ENCODE measurements at places on chromosomes 7 and 10.
A peak's percentile ranks its signal among the peaks of the same experiment; 100 is the strongest.

- no peak for DNase-seq
- H3K4me1 ChIP-seq, result no peaks in the 10 kb centered on the region
- no peak overlapping the region for H3K27ac ChIP-seq
- no peaks in the 10 kb centered on the region for H3K36me3 ChIP-seq
- H3K4me3 ChIP-seq, result no peak overlapping the region
Observed at GRCh38 chr10:99766302-99766681, 16.1 kb upstream of the ABCC2 start.

- DNase-seq, result no peak
- H3K4me1 ChIP-seq, result no peaks in the 10 kb centered on the region
- no peak overlapping the region for H3K4me3 ChIP-seq
- no peak overlapping the region for H3K27ac ChIP-seq
Observed at GRCh38 chr7:31603046-31603445, 84.0 kb upstream of the PPP1R17 start.

- no peaks in the 10 kb centered on the region for H3K36me3 ChIP-seq
- no peak overlapping the region for H3K4me3 ChIP-seq
- H3K27ac ChIP-seq, result no peak overlapping the region
- DNase-seq, result no peak
- no peaks in the 10 kb centered on the region for H3K4me1 ChIP-seq
Observed at GRCh38 chr10:27446091-27446918, 57.8 kb upstream of the RAB18 start.

GRCh38 chr10:22243321-22243720 lies 25.5 kb upstream of the EBLN1 start:
- no peaks in the 10 kb centered on the region for H3K36me3 ChIP-seq
- no peaks in the 10 kb centered on the region for H3K27me3 ChIP-seq

DNA sequence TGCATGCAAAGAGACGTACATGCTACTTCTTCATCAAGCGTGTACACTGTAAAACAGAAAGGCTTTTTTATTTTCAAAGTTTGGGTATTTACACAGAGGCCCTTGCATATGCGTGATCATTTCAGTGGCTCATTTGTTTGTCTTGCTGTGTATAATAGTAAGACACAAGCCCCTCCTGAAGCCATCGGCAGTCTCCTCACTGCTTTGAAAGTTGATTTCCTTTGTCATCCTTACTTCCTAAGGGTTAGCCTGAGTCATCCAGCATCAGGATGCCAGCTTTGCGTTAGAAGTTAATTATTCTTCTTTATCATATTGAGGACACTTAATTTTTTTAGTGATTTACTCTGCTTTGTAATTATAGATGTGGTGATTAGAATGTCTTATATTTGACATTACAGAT lies 72.5 kb upstream of the CTBP2 start:
- H3K4me3 ChIP-seq, result no peak overlapping the region
- H3K27ac ChIP-seq, result no peak overlapping the region
- H3K27me3 ChIP-seq, result no peaks in the 10 kb centered on the region
- H3K4me1 ChIP-seq, result peaks cover 13% of the 10 kb centered on the region

DNA sequence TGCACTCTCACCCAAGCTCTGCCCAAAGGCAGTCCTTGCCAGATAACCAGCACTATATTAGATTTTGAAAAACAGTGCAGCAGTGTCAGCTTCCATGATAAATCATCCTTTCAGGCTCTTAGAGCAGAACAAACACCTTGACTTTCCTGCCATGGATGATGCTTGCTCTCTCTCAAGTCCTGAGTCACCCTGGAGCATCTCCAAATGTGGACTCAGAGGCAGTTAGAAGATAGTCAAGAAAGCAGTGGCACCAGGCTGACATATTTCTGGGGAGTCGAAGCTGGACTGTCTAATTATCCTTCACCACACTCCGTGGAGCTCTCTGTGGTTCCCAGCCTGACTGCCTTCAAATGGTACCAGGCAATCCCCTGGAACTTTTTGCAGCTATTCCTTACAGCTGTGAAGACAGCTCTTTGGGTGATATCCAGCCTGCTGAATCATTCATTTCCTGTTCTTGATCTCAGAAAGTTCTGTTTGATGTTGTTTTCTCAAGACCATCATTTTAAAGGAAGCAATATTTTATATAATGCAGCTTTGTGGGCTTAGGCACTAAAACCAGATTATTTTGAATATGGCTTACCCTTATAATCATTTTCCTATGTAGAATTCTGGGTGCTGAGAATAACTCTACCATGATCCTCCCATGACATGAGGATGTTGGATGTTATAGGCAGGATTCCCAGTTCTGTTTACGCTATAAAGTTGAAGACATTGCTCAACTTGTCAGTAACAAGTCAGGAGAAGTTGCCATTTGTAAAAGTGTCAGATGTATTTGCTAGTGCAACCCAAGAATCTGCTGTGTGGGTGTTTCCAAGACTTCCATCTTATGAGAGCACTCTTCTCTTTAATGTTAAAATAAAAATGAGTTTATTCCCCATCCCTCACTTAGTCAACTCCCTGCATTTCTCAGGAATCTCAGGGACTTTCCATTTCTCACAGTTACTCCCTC lies 233.8 kb downstream of the C7orf25 start:
- peak overlapping the region; percentile 31 for H3K27ac ChIP-seq
- no peaks in the 10 kb centered on the region for H3K4me1 ChIP-seq
- no peaks in the 10 kb centered on the region for H3K36me3 ChIP-seq

DNA sequence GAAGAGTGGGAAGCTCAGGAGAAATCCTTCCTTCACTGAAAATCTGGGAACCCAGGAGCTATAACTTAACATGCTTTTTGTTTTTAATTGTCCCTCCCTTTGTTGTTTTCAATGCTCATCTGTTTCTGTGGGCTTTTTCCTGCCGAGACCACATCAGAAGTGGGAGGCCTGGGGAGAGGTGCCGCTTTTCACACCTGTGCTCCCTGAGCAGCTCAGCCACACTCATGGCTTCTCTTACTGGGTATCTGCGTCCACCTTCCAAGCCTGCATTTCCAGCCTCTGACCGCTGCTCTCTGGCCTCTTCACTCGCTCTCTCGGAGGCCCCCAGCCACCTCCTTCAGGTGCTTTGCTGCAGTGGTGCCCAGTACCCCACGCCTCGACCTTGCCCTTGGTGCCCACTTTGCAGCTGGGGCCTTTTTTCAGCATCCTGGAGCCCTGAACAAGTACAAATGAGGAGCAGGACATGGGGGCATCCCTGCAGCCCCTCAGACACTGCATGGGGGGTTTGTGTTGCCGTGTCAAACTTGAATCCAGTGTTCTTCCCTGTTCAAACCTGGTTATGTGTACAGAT lies 9.9 kb downstream of the C7orf57 start:
- no peak for DNase-seq
- no peaks in the 10 kb centered on the region for H3K27me3 ChIP-seq
- no peaks in the 10 kb centered on the region for H3K36me3 ChIP-seq
- no peaks in the 10 kb centered on the region for H3K4me1 ChIP-seq

DNA sequence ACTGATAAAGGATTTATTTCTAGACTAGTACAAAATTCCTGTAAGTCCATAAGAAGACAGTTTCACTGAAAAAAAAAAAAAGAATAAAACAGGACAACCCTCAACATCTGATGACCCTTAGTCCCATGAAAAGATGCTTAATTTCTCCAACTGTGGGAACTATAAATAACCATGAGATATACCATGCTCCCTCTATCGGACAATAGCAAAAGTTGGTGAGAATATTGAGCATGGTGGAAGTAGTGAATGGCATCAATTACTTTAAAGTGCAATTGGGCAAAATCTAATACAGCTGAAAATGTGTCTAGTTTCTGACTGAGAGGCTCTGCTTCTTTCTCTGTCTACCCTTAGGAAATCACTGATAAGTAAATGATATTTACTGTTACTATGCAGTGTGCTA lies 348.8 kb downstream of the SUGCT start:
- H3K27ac ChIP-seq, result no peak overlapping the region
- H3K4me3 ChIP-seq, result no peak overlapping the region
- no peaks in the 10 kb centered on the region for H3K36me3 ChIP-seq
- no peaks in the 10 kb centered on the region for H3K27me3 ChIP-seq

- no peaks in the 10 kb centered on the region for H3K27me3 ChIP-seq
Observed at GRCh38 chr10:48821111-48821510, 118.5 kb downstream of the LRRC18 start.

- H3K4me1 ChIP-seq, result no peaks in the 10 kb centered on the region
- H3K36me3 ChIP-seq, result no peaks in the 10 kb centered on the region
- H3K4me3 ChIP-seq, result no peak overlapping the region
- DNase-seq, result no peak
- no peaks in the 10 kb centered on the region for H3K27me3 ChIP-seq
- H3K27ac ChIP-seq, result no peak overlapping the region
Observed at GRCh38 chr10:23258516-23258915, 66.4 kb downstream of the PTF1A start.

DNA sequence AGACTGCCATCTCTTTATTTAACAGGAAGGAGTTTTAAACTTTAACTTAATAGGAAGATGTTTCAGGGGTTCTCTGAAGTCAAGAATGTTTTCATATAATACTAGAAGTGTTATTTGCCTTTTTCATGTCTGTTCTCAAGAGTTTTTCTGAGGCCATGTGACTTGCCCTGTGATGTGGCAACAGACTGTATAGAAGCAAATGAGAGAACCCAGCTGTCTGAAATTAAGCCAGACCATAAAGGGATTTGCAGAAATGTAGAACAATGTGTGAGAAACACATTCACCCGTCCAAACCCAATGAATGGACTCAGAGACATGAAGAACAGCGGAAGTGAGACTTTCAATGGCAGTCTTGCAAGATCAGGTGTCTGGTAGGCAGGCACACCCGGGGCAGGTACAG lies 23.8 kb downstream of the MAPK8 start:
- no peak overlapping the region for H3K27ac ChIP-seq
- no peak overlapping the region for H3K4me3 ChIP-seq
- no peak for DNase-seq
- H3K27me3 ChIP-seq, result no peaks in the 10 kb centered on the region

DNA sequence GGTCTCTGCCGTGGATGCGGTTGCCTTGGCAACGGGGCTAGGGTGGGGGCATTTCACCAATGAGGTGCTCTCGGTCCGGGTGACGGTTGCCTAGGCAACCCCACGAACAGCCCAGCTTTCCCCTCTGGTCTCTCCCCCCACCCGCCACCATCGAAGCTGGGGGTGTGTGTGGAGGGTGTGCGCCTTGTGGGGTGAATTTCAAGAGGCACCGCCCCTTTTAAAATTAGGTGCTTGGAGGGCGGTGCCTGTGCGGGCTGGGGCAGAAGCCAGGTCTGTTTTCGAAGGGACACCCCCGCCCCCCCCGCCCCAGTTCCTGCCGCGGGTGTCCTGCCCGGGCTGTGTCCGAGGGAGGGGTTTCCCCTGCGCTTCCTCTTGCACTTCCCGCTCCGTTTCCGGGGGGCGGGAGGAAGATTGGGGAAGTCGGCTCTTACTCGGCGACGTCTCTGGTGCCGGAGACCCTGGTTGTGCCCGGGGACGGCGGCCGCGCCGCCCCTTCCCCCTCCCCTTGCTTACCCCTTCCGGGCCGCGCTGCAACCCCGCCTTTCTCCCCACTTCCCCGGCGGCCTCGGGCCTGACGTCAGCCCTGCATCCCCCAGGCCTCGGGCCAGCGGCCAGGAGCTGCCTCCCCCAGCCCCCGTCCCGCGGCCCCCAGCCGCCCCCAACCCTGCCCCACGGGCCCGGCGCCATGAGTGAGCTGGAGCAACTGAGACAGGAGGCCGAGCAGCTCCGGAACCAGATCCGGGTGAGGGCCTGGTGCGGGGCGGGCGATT lies 2.2 kb downstream of the GNB2 start:
- no peaks in the 10 kb centered on the region for H3K27me3 ChIP-seq
- peak overlapping the region; percentile 99 for H3K27ac ChIP-seq
- peak; percentile 63 for DNase-seq
- H3K4me3 ChIP-seq, result peak overlapping the region; percentile 97

DNA sequence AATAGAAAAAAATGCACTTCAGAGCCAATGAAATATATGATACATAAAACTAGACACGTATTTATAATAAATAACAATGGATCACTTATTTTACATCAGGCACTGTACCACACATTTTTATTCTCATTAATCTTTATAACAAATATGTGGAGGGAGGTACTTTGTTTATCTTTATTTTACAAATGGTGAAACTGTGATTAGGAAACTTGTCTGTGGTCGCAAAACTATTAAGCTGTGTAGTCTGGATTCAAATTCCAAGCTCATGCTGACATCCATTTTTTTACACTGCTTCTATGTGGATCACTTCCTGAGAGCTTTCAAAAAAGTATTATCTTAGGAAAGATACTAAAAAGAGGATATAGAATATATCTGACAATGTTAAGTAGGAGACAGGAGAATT lies 978.6 kb downstream of the SORCS1 start:
- no peak for DNase-seq
- no peak overlapping the region for H3K27ac ChIP-seq
- no peak overlapping the region for H3K4me3 ChIP-seq
- H3K36me3 ChIP-seq, result no peaks in the 10 kb centered on the region

DNA sequence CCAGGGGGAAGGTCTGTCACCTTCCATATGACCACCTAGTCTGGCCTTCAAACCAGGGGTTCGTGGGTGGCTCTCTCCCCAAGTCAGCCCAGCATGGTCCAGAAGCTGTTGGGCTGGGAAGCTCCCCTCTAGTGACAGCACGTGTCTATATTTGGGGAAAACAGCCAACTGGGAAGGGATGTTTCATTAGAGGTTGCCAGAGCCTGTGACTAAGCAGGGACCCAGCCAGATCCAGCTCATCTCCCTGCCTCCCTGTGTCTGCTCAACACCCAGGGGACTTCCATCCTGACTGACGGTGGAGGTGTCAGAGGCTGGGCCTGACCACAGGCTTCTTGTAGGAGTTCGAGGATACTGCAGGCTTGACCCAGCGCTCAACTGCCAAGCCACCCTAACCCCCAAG lies 10.5 kb downstream of the STYXL1 start:
- no peak overlapping the region for H3K4me3 ChIP-seq
- H3K4me1 ChIP-seq, result peaks cover 3% of the 10 kb centered on the region
- H3K27ac ChIP-seq, result no peak overlapping the region
- no peak for DNase-seq
- H3K36me3 ChIP-seq, result no peaks in the 10 kb centered on the region
- no peaks in the 10 kb centered on the region for H3K27me3 ChIP-seq

DNA sequence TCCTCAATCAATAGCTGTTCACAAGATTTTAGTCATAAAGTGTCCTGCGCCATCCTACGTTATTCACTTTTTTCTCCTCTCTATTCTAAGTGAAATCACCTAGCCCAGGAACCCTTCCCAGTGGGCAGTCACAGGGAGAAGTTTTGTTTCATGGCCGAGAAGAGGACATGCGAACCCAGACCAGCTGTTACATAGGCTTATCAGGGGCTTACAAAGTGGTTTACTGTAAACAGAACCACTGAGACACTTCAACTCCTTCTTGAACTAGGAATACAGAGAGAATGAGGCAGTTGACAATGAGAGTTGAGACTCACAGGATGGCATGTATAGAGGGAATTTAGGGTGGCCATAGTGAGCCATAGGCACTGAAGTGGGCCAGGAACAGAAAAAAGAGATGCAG lies 246.9 kb upstream of the GLI3 start:
- no peak for DNase-seq
- no peak overlapping the region for H3K4me3 ChIP-seq
- no peaks in the 10 kb centered on the region for H3K4me1 ChIP-seq
- no peaks in the 10 kb centered on the region for H3K27me3 ChIP-seq

DNA sequence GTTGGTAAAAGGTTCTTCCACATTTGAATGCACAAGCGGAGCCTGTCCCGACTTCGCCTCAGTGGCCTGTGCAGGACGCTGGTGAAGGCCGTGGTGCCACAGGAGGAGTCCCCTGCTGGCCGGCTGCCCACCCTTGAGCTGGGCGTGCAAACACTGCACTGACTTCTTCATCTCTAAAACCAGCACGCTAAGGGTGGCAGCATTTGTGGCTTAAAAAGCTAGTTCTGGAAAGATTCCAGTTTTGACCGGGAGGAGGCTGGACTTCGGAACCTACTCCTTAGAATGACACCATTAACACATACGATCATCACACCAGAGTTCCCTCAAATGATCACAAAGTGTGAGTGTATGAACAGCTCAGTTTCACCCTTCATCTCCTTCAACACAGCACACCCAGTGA lies 102.4 kb downstream of the SMURF1 start:
- H3K27ac ChIP-seq, result no peak overlapping the region
- H3K36me3 ChIP-seq, result peaks cover 100% of the 10 kb centered on the region
- no peaks in the 10 kb centered on the region for H3K27me3 ChIP-seq
- H3K4me3 ChIP-seq, result no peak overlapping the region

Measured in esophagus squamous epithelium (tissue), 5 donors.